ENCODE measurements at places on chromosomes 3 and 15.

GRCh38 chr3:40719660-40720287 lies 195.0 kb downstream of the ZNF621 start:
- no peak for DNase-seq

- no peak for DNase-seq
Observed at GRCh38 chr3:125403789-125404188, 28.7 kb upstream of the ZNF148 start.

- no peak for DNase-seq
Observed at GRCh38 chr15:69834761-69835160, 263.0 kb downstream of the TLE3 start.

- DNase-seq: no peak
Observed at GRCh38 chr3:128867200-128868125, 12.0 kb upstream of the ACAD9 start.

DNA sequence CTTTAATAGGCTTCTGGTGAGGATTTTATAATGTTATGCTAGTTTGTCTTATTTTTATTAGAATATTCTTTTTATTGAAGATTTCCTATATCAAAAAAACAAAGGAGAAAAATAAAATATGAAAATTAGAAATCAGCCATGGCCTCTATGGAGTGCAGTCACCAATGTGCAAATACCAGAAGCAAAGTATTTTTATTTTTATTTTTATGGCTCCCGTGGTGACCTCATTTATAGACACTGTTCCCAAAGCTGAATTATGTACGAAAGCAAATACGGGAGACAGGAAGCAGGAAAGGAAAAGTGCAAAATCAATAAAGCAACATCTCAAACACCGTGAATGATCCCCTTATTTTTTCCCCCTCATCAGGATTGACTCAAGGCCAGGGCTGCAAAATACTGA lies 35.1 kb downstream of the DAZL start:
- DNase-seq: no peak

DNA sequence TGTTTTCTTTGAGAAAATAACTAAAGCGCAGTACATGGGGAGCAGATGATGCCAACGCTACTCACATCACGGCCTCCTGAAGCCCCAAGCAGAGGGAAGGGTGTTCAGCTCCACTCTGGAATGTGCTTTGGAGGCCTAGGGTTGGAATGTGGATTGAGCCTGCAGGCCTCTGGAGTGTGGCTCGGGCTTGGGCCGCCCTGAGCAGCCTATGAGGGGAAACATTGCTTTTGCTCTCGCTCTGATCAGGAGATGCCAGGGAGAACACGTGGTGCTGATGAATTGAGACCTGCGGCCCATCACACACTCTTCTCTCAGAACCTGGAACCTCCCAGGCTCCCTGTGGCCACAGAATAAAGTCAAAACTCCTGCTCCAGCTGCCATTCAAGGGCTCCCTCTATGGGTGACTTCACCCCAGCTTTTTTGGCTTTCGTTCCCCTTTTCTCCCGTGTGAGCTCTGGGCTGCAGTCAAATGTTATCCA lies 23.3 kb downstream of the CCDC13 start:
- DNase-seq: no peak

GRCh38 chr3:86985181-86985826 lies 5.6 kb downstream of the VGLL3 start:
- DNase-seq: no peak

DNA sequence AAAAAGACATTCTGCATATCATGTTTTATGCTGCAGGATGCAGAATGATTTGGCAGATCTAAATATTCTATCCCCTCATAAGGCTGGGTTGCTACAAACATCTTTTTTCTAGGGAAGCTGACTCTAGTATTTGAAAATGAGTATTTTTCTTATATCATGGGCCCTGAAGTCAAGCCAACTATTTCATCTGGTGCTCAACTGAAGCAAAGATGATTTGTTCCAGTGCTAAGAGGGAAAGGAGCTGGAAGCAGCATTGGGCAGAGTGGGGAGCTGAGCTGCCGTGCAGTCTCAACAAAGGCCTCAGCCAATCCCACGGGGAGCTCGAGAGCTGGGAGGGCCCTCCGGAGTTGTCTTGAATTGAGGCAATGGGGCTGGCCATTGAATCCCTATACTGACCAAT lies 155.3 kb upstream of the SLCO3A1 start:
- no peak for DNase-seq

GRCh38 chr3:196620161-196620604 lies 19.3 kb upstream of the NRROS start:
- DNase-seq: no peak

DNA sequence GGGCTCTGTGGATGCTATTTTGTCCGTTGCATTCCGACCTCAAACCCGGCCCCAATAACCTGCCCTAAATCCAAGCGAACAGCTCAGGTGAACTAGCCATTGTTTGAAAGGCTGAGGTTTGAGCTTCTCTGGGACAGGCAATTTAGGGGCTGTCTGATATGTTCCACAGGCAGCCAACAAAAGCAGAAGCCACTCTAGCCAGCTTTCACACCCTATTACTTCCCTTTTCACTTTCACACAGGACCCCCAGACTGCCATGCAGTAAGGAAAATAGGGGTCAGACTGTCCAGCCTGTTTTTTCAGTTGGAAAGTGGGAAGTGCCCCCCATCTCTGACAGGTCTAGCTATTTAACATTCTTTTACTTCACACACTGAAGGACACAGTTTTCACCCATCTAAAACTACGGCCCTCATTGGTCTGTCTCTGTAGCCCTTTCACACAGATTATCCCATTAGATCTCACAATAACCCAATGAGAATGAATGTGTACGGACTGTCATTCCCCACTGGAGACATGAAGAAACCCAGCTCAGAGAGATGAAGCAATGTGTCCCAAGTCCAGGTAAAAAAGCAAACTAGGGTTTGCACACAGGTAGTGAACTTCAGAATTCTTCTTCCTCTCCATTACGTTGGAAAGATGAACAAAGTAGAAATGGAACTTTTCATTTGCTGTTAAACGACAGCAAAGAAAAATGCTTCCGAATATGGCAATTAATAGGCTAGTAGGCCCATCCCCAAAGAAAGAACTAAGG lies 1.9 kb downstream of the CCDC12 start:
- no peak for DNase-seq

DNA sequence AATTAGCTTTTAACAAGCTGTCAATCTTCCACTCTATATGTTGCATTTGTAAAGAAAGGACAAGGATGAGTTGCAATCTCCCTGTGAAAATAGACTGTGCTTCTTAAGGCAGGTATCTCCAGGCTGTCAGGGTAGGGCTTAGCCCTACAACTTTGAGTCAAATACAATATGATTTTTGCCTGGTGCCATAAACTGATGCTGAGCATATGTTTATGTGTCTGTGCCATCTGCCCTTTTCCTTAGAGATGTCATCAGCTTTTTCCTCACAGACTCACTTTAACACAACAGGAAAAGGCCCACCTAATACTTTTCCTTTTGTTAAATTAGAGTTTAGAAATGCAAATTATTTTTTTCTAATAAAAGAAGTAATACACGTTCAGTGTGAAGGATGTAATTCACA lies 548.3 kb downstream of the NLGN1 start:
- DNase-seq: no peak

DNA sequence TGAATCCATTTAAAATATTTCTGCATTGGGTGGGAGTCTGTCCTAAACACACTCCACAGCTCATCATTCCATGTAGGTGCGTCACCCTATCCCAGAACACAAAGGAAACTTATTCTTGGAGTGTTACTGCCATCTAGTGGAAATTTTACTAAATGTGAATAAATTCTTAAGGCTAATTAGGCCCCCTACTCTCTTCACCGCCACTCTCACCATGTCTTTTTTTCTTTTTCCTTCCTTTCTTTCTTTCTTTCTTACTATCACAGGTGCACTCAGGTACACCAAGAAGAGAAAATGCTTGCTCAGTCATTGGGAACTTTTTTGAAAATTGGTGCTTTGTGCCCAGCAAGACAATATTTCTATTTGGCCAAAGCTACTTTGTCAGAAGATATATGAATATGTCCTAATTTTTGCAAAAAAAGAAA lies 26.4 kb upstream of the ATP8B4 start:
- DNase-seq: no peak

GRCh38 chr15:81284256-81285031 lies 39.5 kb downstream of the STARD5 start:
- DNase-seq: no peak

- DNase-seq: no peak
Observed at GRCh38 chr3:168659015-168659414, 563.3 kb upstream of the GOLIM4 start.

- no peak for DNase-seq
Observed at GRCh38 chr3:122794483-122794778, 438 bp upstream of the SLC49A4 start.

Measured in stimulated activated CD4-positive, alpha-beta T cell treated with anti-CD3 and anti-CD28 coated beads, Interleukin-12 subunit alpha, Interleukin-12 subunit beta, amount 100 ng/mL, for 48 hours (primary cell).